ENCODE measurements at places on chromosomes 1 and 21.

DNA sequence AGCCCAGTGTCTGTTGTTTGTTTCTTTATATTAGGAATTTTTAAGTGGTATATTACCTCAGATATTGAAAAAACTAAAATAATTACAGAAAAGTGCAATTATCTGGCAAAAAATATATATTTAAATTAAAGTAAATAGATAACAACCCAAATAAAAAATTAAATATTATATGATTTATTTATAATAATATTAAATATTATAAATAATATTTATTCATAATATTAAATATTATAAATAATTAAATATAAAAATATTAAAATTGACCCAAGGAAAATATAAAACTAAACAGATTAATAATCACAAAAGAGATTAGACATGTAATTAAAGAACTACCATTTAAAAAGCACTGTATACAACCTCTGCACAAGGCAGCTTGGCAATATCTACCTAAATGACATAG is 331.9 kb upstream of the POGK start:
- no peak for DNase-seq

GRCh38 chr1:111219557-111220286 is 7.8 kb upstream of the CHI3L2 start:
- DNase-seq: no peak

- peak; percentile 46 for DNase-seq
Measured at GRCh38 chr1:41683681-41684500, 199.4 kb upstream of the EDN2 start.

GRCh38 chr1:5888606-5889211 is 103.5 kb downstream of the NPHP4 start:
- no peak for DNase-seq

DNA sequence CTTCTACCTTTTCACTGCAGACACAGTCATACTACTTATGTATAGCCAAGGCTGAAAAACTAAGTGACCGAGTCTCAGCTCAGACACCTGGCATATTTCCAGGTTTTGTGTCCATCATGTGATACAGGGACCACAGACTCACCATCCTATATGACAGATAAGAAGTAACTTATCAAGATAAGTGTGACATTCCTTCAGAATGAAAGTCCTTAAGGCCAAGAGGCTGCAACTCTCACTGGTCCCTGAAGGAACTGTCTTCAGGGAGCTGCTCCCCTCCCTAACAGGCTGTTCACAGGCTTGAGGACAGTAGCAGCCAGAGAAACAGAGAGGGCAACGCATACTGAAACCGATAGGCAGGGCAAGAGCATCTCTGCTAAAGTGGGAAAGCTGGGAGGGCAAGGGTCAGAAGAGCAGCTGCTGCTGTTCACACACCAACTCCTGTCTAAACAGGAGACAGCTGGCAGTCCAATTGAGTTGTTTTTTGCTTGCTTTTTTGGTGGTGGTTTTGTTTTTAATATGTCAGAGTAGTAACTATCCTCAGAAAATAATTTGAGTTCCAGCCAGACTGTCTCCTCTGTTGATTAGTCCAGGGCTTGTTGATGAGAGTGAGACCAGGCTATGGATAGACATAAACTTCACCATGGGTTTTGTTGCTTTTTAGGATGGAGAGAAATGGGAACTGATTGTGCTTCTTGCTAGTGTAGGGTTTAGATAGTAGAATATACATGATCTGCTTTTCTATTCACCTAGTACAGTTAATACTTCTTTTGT is 67.7 kb downstream of the MACF1 start:
- DNase-seq: no peak

GRCh38 chr1:29644812-29645211 is 408.5 kb downstream of the PTPRU start:
- DNase-seq: no peak

Data from bronchial epithelial cell (primary cell).